Suppressor macrophage (primary cell): ENCODE measurements at places on chromosomes 3 and 15.
A peak's percentile ranks its signal among the peaks of the same experiment; 100 is the strongest.

- DNase-seq, result no peak
Observed at GRCh38 chr15:63800739-63801138, 33.0 kb downstream of the HERC1 start.

DNA sequence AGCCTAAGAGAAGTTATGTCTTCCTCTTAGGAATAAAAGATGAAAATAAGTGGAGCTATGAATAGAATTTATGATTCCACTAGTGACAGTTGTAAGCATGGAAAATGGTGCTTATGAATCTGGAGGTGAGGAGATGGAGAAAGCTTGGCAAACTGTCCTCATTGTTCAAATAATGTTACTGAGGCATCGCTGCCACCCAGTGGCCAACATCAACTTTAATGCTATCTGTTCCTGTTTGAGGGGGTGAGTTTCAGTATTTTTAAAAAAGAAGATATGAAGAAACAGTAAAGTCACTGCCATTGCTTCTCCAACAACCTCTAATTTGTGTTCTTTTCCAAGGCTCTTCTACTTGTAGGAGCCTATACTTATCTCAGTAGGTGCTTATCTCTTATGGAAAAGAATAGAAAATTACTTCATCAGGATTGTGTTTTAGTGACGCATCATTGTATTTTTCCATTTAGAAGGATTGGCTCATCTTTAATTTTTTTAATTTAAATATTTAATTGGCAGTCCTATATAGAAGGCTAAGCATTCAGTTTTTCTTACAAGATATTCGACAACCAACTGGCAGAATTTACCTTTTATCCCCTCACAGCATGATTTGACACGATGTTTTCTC is 260.4 kb upstream of the P2RY1 start:
- DNase-seq, result peak; percentile 63

DNA sequence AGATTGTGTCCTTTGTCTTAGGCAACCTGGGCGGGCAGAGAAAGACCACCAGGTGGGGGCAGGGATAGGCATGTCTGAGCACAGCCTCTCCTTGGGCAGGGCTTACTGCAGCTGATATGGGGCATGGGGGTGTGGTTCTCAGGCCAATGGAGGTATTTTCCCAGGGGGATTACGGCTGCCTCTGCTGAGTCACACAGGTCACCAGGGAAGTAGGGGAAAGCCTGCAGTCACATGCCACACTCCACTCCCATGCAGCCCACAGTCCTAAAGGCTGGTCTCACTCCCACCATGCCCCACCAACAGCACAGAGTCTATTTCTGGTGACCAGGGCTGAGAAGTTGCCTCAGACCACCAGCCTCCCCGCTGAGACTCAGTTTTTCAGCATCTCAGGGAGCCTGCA is 466.4 kb downstream of the DIPK2A start:
- no peak for DNase-seq

- DNase-seq, result no peak
Observed at GRCh38 chr3:7793786-7794185, 707.8 kb upstream of the LMCD1 start.

- no peak for DNase-seq
Observed at GRCh38 chr3:165518346-165518745, 318.9 kb downstream of the BCHE start.

DNA sequence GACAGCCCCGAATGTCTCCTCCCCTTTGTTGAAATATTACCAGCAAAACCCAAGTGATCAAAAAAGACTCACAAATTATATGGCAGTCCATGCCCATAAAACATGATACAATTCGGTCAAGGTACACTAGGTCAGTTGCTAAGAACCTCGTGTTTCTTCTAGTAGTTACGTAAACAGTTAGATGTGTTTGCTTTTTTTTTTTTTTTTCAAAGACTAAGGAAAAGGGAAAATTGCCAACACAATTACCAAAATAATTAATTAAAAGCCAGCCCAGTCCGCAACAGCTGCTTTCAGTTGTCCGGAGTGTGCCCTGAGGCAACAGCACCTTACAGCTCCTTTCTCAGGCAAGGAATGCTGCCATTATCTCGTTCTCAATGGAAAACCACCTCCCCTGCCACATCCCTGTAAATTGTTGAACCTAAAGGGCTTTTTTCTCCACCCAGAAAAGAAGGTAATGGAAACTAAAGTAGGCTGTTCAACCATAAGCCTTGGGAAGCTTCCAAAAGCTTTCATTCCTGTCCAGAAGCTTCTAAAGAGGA is 129.2 kb upstream of the TSC22D2 start:
- no peak for DNase-seq

DNA sequence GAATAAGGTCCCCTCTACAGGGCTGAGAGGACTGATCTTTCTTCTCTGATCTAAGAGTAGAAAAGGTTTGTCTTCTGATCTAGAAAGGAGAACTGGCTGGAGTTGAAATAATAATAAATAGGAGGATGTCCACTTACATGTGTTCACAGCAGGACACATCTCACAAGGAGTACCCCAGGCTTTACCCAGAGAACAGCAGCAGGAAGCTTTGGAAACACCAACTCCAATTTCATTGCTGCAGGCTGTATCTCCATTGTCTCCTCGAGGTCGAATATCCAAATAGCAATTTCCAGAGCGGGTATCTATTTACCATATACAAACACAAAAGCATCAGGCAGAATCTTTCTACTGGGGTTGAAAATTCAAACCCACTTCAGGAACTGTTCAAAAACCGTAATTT is 136.6 kb downstream of the DUT start:
- no peak for DNase-seq

DNA sequence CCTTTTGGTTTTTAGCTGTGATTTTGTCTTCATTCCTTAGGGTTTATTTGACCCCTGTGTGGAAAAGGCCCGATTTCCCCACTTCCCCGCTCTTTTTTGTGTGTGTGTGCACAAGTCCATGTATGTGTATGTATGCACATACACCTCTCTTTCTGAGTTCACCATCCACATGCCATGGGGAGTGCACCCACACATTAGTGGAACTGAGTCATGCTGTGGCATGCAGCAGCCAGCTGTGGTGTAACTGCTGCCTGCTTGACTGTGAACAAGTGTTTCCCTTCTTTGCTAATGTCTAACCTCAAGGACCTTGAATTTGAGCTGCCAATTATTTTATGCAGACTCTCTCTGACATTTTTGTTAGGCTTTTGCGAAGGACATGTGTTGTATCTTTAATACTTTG is 434.9 kb upstream of the TPM1 start:
- peak; percentile 44 for DNase-seq

- no peak for DNase-seq
Observed at GRCh38 chr3:133135306-133135705, 97.1 kb downstream of the TMEM108 start.

GRCh38 chr3:120064641-120065040 is 29.6 kb downstream of the GSK3B start:
- peak; percentile 9 for DNase-seq

GRCh38 chr3:20488151-20488550 is 302.1 kb upstream of the SGO1 start:
- DNase-seq, result no peak

GRCh38 chr15:66948294-66948693 is 117.1 kb upstream of the SMAD3 start:
- peak; percentile 72 for DNase-seq

DNA sequence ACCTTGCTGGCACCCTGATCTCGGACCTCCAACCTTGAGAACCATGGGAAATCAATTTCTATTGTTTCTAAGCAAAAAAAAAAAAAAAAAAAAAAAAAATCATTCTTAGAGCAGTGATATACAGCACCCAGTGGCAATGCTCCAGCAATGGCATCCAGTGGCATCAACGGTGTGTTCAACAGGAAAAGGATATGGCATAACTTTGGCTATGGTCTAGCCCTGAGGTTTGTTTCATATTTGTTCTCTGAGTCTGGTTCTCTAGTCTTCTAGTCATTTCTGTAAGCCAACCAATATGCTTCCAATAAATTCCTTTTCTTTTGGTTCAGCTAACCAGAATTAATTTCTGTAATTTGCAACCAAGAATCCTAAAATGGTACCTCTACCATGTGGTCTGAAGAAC is 19.2 kb downstream of the DENND4A start:
- no peak for DNase-seq

DNA sequence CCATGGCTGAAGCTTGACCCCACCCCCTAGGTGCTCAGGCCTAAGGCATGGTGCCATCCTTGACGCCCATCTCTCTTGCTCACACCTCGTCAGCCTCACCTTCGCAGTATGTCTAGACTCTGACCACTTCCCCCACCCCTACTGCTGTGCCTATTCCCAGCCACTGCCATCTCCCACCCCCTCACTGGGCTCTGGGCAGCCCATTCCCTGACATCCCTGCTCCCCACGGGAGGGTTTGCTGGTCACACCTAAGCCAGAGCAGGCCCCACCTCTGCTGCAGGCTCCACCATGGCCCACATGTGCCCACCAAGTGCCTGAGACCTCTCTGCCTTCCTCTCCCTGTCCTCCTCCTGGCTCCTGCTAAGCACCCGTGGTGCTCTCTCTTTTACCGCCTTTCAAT is 47.7 kb upstream of the PRR23E start:
- no peak for DNase-seq

- peak; percentile 92 for DNase-seq
Observed at GRCh38 chr3:23071758-23072157, 131.4 kb upstream of the UBE2E2 start.

GRCh38 chr15:83592370-83593040 is 61.4 kb upstream of the ADAMTSL3 start:
- no peak for DNase-seq

DNA sequence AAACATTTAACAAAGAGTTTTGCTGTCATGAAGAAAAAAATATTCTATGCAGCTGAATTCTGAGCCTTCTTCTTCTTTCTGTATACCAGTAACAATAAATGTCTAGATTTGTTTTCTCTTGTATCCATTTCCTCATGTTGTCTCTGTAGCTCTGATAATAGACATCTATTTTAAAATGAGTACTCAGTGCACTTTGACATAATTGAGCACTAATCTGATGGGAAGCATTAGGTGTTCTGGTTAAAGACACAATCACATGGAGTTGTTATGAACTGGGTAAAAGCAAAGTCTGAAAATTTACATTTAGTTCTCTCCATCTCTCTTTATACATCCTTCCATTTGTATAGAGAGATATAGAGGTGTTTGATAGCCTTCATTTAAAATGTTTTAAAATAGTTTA is 230.0 kb downstream of the BCHE start:
- no peak for DNase-seq

DNA sequence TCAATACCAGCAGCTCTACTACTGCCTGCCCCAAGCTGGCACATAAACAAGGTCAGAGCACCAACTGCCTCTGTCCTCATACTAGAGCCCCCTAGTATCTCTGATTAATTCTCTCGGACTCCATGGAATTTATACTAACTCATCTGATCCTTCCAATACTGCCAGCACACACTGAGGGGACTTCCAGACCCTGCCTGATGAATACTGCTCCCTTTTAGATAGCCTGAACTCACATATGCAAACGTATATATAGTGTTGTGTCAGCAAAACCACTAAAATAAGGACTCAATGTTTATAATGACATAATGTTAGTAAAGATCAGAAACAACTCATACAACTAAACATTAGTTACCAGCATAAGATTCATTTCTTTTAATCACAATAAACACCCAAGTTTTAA is 25.0 kb downstream of the CEP70 start:
- no peak for DNase-seq

- DNase-seq, result no peak
Observed at GRCh38 chr3:184352149-184352785, 9.1 kb downstream of the CLCN2 start.

- DNase-seq, result peak; percentile 51
Observed at GRCh38 chr3:195542316-195542697, 818 bp downstream of the PPP1R2 start.

DNA sequence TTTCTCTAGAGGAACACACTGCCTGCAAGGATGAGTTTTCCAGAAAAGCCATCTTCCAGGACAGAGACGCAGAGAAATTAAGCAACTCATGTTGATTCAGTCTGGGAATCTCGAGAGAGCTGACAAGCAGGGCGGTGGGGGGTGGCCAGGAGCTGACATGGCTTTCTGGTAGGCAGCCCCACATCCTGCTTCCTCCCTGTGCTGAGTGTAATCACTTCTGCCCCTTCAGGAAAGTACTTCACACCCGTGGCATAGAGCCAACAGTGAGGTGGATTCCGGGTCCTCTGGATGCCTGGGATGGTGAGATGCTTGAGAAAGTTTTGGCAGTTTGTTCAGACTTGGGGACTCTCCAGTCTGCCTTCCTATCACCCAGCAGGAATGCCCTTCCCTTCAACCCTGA is 221.1 kb downstream of the SLCO3A1 start:
- DNase-seq, result peak; percentile 21

DNA sequence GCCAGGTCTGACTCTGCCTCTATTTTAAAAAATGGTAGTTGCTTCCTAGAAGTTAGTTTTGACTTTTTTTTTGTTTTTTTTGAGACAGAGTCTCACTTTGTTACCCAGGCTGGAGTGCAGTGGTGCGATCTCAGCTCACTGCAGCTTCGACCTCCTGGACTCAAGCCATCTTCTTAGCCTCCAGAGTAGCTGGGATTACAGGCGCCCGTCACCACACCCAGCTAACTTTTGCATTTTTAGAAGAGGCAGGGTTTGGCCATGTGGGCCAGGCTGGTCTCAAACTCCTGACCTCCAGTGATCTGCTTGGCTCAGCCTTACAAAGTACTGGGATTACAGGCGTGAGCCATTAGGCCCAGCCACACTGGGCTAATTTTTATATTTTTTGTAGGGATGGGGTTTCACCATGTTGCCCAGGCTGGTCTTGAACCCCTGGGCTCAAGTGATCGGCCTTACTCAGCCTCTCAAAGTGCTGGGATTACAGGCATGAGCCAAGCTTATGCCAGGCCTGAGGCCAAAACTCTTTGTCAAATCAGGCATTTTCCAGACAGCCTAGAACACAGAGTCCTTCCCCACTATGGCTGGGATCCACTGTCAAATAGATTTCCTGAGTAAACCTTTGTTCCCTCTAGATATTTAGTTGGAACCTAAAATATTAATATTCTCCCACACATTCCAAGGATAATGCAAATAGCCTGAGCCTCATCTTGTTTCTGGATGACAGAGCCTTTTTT is 13.7 kb downstream of the C3orf62 start:
- DNase-seq, result no peak

GRCh38 chr3:171121801-171122200 is 95.3 kb upstream of the SLC2A2 start:
- peak; percentile 34 for DNase-seq
